ENCODE measurements at places on chromosomes 3 and 15.

GRCh38 chr3:68017069-68017468, 362.7 kb upstream of the SUCLG2 start:
- DNase-seq: no peak

DNA sequence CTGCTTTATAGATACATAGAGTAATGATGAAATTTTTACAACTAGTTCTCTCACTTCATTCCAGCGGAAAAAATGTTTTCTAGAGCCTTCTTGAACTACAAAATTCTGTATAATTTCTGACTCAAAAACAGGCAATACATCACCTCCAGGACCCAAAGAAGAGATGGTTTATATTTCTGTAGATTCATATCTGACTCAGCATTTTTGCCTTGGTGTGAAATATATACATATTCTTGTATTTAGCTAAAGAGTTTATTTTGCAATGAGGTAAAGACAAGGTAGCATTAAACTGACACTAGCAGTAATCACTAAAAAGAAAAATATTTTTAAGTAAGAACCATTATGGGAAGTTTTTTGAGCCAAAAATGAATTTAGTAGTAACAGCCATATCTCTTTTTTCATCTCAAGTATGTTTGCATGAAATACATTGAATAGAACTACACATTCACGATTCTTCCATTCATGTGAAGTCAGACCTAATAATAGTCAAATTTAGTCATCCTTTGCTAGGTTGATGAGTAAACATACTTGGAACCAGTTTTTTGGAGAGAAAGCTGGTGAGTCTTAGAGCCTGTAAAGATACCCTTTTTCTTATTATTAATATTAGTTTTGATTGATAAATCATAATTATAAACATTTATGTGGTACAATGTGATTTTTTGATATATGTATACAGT, 31.6 kb downstream of the COL8A1 start:
- no peak for DNase-seq

GRCh38 chr15:90002428-90002844, 1.3 kb downstream of the ZNF710 start:
- peak; percentile 13 for DNase-seq

GRCh38 chr3:46664188-46664970, 29.1 kb downstream of the ALS2CL start:
- DNase-seq: no peak

DNA sequence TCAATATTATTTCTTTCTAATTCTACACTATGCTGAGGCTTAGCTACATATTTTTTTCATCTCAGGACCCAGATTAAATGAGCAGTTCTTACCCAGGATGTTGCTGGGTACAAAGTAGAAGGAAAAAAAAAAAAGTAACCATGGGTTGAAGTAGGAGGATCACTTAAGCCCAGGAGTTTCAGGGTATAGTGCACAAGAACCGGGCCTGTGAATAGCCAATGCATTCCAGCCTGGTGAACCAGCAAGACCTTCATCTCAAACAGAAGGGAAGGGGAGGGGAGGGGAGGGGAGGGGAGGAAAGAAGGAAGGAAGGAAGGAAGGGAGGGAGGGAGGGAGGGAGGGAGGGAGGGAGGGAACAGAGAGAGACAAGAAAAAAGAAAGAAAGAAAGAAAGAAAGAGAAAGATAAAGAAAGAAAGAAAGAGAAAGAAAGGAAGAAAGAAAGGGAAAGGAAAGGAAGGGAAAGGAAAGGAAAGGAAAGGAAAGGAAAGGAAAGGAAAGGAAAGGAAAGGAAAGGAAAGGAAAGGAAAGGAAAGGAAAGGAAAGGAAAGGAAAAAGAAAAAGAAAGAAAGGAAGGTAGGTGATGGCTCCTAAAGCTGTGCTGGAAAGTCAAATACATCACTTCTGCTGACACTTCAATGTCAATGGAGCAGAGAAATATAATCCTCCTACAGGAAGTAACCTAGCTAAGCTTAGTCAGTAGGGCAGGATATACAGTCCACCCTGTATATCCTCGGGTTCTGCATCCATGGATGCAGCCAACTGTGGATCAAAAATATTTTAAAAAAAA, 206.8 kb upstream of the TGFBR2 start:
- DNase-seq: no peak

- no peak for DNase-seq
These were observed 7.5 kb upstream of the NR1I2 start for GRCh38 chr3:119774444-119774843.

GRCh38 chr15:88834211-88834812, 31.1 kb downstream of the ACAN start:
- DNase-seq: no peak

DNA sequence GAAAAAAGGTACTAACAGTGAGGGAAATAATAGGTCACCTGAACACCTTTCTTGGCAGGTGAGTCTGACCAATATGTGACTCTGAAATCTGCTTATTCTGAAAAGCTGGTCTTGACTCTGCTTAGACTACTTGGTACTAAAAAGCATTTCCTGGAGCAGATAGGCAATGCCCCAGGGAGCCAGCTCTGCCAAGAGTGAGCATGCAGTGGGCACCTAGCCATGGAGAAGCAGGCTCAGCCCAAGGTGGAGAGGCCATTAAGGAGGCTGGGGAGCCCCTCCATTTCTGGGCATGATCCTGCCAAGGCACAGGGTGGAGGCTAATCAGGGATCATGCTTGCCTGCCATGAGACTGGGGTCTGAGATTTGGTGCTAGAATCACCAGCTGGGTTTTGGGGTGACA, 1.6 kb upstream of the LTF start:
- DNase-seq: no peak

GRCh38 chr3:129577925-129578786, 28.3 kb downstream of the PLXND1 start:
- no peak for DNase-seq

GRCh38 chr3:97911459-97911858, 60.8 kb downstream of the RIOX2 start:
- DNase-seq: no peak

DNA sequence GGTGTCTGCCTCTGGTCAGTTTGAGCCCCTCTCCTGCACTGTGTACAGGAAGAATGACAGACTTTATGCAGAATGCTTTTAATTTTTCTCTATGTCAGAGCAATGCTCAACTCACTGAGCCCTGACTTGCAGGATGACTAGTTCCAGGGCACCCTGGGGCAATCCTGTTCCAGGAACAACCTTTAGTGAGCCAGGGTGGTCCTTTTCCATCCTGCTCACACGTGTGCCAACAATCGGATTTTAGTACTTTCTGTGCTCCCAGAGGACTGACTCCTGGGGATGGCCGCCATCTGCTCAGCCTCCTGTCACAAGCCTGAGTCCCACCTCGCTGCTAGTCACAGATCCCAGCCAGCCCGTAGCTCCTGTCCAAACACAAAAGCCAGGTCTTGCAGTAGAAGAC, 48.2 kb upstream of the ALDH1A3 start:
- DNase-seq: no peak

GRCh38 chr3:13378155-13378554, 42.0 kb downstream of the NUP210 start:
- DNase-seq: no peak

DNA sequence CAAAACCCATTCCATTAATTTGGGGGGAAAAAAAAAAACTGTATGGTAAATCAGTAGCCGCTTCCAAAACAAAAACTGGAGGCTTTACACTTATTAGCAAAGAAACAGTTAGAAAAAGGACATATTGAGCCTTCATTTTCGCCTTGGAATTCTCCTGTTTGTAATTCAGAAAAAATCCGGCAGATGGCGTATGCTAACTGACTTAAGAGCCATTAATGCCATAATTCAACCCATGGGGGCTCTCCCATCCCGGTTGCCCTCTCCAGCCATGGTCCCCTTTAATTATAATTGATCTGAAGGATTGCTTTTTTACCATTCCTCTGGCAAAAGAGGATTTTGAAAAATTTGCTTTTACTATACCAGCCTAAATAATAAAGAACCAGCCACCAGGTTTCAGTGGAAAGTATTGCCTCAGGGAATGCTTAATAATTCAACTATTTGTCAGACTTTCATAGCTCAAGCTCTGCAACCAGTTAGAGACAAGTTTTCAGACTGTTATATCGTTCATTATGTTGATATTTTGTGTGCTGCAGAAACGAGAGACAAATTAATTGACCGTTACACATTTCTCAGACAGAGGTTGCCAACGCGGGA, 9.4 kb upstream of the RPL24 start:
- DNase-seq: no peak

GRCh38 chr3:53286727-53287126, 30.9 kb upstream of the TKT start:
- no peak for DNase-seq

- DNase-seq: no peak
These were observed 11.3 kb upstream of the IL12A start for GRCh38 chr3:159977295-159977694.

DNA sequence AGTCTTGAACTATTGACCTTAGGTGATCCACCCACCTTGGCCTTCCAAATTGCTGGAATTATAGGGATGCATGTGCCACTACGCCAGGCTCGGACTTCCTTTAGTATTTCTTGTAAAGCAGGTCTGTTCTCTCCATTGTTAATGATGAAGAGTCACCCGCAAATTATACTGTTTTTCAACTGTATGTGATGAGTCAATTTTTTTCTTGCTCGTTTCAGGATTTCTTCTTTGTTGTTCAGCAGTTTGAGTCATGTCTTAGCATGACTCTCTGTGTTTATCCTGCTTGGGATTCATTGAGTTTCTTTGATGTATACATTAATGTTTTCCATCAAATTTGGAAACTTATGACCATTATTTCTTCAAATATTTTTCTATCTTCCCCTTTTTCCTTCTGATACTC, 28.9 kb downstream of the GRAMD1C start:
- no peak for DNase-seq

GRCh38 chr15:40439960-40440742, 602 bp upstream of the BAHD1 start:
- no peak for DNase-seq

- DNase-seq: no peak
These were observed 166.4 kb upstream of the TLE3 start for GRCh38 chr15:70264014-70264582.

DNA sequence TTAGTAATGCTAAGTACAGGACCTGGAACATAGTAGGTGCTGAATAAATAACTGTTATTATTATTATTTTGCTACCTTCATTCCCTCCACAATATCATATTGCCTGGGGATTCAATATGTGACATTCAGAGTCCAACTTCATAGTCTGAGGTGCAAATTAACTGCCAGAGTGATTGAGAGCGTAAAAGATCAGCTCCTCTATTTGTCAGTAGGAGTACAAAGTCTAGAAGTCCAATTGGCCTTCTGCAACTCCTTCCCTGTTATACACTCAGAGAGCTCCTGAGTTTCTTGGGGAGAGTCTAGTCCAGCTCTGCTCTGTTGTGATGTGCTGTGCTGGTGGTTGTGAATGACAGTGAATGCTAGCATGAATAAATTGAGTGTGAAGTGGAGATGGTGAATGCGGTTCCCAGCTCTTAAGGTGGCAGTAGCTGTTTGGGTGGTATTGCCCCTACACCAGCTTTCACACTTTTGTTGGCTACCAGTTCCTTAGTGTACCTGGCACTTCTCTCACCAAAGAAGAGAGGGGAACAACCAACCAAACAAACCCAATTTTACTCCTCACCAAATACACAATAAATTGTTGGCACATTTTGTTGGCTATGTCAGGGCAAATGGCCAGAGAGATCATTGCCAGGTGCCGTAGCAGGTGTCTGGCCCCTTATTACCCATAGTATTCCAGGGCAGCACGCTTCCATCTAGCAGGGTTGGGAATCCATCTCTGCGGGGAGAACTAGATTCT, 270.1 kb upstream of the TBL1XR1 start:
- DNase-seq: no peak

DNA sequence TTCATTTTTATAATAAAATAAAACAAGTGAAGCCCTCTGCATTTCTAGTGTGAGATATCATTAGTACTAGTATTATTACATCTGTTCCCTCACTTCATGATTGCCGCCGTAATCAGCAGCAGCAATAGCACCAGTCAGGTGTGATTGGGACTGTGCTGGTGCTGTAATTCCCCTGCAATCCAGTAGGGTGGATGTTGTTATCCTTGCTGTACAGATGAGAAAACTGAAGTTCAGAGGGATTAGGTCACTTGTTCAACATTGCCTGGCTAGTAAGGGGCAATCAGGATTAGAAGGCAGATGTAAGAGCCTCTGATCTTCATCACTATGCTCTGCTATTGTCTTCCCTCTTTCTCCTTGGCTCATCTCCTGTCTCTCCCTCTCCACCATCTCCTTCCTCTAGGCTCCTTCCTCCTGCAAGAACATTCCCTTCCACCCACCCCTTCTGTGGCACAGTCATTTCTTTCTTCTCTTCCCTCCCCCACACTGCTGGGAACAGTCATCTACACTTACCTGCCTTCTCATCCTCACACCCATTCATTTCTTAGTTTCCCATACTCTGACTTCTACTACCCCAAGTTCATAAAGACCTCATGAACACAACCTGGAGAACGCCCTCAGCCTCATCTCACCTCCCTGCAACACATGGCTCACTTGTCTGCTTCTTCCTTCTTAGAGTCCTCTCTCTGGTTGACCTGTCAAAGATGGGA, 29.7 kb downstream of the CRYGS start:
- no peak for DNase-seq

GRCh38 chr3:178353006-178353694, 183.1 kb upstream of the KCNMB2 start:
- DNase-seq: no peak

- DNase-seq: no peak
These were observed 35.8 kb upstream of the ATP13A3 start for GRCh38 chr3:194522579-194523046.

- DNase-seq: no peak
These were observed 71.4 kb upstream of the SKOR1 start for GRCh38 chr15:67753891-67754290.

GRCh38 chr3:46923559-46924350, 46.2 kb downstream of the PTH1R start:
- DNase-seq: no peak

GRCh38 chr3:50658416-50658815, 16.3 kb upstream of the DOCK3 start:
- no peak for DNase-seq

DNA sequence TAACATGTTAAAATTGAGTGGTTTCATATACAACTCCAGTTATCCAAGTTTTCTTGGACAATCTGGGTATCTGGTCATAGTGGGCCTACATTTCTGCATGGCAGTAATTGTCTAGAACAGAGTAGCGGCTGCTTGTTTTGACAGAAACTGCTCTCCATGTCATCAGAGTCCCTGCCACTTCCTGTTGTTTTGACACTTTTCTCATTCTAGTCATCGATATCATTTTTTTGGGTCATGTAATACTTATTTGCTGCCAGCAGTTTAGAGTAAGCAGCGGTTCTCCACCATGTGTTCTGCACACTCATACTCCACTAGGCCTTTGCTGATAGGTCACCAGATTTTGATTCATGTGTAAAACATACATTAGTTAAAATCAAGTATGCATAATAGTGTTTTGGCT, 81.5 kb downstream of the SLC25A26 start:
- no peak for DNase-seq

- no peak for DNase-seq
These were observed 6.9 kb upstream of the PSMA4 start for GRCh38 chr15:78533331-78533730.
